ENCODE measurements at places on chromosomes 3 and 15.

- DNase-seq, result no peak
These were observed 28.8 kb upstream of the CDIN1 start for GRCh38 chr15:36550650-36551049.

GRCh38 chr3:184240384-184241140 is 8.2 kb downstream of the ALG3 start:
- peak; percentile 55 for DNase-seq

GRCh38 chr15:45719490-45719889 is 84.7 kb downstream of the SQOR start:
- peak; percentile 17 for DNase-seq

DNA sequence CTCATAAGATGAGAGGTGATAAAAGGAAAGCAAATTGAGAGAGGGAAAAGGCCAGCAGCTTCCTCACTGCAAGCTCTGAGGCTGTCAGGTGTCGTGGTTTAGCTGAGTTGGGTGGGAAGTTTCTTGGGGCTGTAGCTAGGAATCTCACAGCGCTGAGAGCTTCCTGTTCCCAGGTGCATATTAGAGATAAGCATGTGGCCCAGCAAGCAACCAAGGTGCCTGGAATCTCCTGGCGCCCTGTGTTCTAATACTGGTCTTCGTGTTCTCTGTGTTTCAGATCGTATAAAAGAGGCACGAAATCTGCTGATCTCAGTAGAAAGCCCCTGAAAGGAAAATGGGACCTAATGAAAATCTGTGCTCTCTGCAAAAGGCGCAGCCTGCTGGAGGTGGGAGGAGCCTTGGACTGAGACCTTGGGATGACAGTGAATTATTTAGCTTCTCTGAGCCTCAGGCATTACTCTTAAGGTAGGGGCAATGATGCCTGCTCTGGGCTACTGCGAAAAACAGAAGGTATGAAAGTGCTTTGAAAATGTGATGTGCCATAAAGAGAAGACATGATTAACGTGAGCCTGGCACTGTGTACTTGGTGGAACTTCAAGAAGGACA is 499.9 kb downstream of the TBL1XR1 start:
- DNase-seq, result no peak

GRCh38 chr3:158121295-158121694 is 11.4 kb downstream of the RSRC1 start:
- no peak for DNase-seq

Data from EH (cell line).